ENCODE measurements at places on chromosomes 4 and X. TPM values are rescaled to one million over a fixed set of nuclear protein-coding genes. Genes with fewer than 3 reads are reported as not detected.

The KLHL4 gene
- total RNA-seq, result 3.3 TPM

The UCP1 gene
- not detected for total RNA-seq

The FAM241A gene
- 0.62 TPM for total RNA-seq

The STATH gene
- total RNA-seq, result not detected

The CSN1S1 gene
- not detected for total RNA-seq

The MAB21L2 gene
- not detected for total RNA-seq

The CLCN4 gene
- 16.8 TPM for total RNA-seq

The ARHGAP6 gene
- 0.28 TPM for total RNA-seq

The CPLX1 gene
- 0.64 TPM for total RNA-seq

The SCRG1 gene
- total RNA-seq, result not detected

The HSFX3 gene
- not detected for total RNA-seq

The HSFX2 gene
- total RNA-seq, result not detected

The HELT gene
- total RNA-seq, result not detected

The KLHL13 gene
- total RNA-seq, result 0.81 TPM

- no peak for DNase-seq
Observed at GRCh38 chrX:68999931-69000330, 165.3 kb downstream of the PJA1 start.

DNA sequence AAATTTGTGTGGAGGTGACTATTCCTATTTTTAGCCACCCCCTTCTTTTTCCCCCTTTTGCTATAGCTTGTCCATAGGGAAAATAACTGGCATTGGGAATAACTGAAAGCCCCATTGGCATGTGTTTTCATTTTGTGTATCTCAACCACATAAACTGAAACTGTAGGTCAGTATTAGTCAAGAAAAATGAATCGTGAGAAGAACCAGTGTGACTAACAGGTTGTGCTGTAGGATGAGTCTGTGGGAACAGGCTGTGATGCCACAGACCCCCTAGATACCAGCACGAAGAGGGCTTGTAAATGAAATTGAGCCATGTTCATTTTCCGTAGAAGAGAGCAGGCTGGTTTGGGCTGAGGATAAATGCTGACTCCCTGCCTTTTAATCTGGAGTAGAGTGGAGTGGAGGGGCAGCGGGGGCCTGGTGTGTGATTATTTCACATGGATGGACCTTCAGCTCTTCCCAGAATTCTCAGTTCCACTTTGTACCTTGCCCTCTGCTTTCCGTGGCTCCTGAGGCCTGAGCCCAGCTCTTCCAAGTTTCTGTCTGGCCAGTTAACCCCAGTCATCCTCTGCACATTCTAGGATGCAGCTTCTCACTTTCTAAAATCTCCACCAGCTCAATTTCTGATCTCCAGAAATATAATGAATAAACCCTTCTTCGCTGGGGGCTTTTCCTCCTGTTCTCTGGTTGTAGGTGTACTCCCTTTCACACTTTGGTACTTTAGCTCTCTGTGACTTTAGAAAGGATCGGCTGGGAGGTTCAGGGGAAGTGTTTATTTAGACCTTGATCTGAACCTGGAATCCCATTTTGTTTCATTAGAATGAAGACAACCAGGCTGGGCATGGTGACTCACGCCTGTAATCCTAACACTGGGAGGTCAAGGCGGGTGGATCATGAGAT is 37.3 kb downstream of the DCUN1D4 start:
- no peak for DNase-seq

- no peak for DNase-seq
Observed at GRCh38 chrX:74063426-74064155, 240.4 kb upstream of the ZCCHC13 start.

- peak; percentile 17 for DNase-seq
Observed at GRCh38 chr4:26779674-26780073, 81.0 kb upstream of the STIM2 start.

DNA sequence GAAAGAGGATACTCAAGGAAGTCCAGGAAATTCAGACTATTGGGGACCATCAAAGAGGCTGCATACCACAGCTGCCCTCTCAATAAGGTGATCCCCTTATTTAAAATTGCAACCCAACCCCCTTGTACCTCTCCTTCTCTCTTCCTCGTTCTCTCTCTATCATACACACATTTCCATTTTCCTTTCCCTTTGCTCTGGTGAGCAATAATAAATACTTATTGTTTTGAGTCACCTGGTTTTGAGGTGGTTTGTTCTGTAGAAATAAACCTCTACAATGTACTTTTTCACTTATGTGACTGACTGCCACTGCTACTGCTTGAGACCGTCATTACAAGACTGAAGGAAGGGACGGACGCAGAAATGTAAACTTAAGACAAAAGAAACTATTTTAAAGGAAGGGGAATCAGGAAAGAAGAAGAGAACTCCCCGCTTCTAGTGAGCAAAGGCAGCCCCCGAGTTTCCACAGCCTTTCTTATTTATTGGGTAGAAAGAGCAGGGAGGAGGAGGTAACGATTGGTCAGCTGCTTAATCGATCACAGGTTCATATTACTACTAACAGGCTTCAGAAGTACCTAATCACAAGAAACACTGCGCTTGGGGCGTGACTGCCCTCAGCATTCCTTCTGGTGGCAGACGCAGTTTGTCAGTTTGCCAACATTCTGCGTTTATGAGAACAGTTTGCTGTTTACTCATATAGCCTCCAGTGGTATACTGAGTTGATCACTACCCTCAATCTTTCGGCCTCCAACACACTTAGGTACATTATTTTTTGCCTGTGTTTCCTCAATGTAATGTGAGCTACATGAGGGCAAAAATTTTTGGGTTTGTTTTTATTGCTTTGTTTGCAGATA is 16.9 kb upstream of the TMEM165 start:
- DNase-seq, result peak; percentile 46

DNA sequence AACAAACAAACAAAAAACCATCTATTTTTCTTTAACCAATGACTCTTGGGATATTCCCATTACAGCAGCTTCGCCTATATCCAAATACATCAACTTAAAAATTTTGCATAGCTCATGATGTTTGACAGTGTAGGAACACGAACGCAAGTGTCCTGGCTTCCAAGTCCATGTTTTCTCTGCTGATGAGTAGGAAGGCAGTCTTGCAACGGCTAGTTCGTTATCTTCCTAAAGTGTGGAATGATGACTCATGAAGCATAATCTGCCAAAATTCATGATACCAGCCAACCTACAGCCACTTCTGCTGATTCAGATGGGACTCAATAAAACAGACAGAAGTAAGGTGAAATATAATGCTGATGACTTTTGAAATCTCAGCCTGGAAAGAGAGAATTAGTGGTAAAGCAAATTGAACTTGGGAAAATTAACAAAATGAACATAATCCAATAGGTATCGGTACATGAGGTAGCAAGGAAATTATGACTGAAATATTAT is 6.4 kb upstream of the SEPTIN11 start:
- DNase-seq, result peak; percentile 73

GRCh38 chr4:81723927-81724587 is 252.3 kb upstream of the RASGEF1B start:
- no peak for DNase-seq

DNA sequence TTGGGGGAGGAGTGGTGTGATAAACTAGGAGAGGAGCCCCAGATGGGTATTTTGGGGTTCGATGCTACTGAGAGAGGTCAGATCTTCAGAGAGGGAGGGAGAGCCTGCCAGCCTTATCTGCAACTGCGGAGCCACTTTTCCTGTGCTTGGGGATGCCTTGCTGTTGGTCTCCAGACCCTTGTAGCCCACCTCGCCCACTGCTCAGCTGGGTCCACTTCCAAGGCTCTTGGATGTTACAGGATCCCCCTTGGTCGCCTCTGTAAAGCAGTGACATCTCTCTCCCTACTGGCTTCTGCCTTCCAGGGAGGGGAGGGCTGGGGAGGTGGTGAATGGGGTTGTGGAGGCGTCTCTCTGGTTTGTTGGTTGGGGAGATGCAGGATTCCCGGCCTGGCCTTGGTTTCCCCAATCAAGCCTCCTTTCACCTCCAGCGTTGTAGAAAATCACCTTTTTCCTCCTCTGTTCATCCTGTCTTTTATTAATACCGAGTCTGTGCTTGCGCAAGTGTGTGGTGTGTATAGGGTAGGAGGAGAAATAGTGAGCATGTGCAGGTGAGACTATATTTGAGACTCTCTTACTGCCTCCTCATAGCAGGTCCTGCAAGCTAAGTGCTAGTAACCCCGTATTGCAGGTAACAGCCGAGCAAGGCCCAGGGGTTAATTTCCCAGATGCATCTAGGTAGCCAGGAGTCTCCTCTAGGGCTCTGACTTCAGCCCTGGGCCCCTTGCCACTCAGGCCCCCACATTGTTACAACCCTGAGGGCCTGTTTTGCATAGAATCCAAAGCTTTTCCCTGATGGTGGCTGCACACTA is 337.4 kb downstream of the ARHGAP10 start:
- no peak for DNase-seq

- peak; percentile 55 for DNase-seq
Observed at GRCh38 chrX:12210971-12211370, 72.7 kb downstream of the FRMPD4 start.

DNA sequence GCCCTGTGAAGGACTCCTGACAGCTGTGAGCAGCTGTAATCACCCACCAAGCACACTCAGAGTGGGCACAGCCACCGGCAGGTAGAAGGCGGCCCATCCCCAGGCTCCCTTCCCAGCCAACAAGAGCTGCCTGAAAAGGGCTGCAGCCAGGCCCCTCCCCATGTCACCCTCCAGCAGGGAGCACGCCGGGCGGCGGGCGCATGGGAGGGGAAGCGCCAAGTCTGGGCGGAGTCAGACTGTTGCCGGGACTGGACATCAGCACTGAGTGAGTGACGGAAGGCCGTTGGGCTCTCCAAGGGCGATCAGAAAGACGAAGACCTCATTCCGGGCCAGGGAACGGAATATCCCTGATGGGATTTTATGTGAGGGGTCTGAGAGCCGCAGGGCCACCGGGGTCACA is 82.1 kb downstream of the PPP2R2C start:
- no peak for DNase-seq

GRCh38 chrX:131752493-131753198 is 208.8 kb downstream of the OR13H1 start:
- DNase-seq, result no peak

DNA sequence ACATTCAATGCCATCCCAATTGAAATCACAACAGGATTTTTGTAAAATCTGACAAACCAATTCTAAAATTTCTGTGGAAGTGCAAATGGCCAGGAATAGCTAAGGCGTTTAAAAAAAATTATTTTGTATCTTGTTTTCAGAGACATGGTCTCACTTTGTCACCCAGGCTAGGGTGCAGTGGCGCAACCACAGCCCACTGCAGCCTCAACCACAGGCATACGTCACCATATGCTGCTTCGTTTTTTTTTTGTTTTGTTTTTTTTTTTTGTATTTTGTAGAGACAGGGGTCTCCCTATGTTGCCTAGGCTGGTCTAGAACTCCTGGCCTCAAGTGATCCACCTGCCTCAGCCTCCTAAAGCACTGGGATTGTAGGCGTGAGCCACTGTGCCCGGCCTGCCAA is 24.5 kb downstream of the ZNF41 start:
- no peak for DNase-seq

DNA sequence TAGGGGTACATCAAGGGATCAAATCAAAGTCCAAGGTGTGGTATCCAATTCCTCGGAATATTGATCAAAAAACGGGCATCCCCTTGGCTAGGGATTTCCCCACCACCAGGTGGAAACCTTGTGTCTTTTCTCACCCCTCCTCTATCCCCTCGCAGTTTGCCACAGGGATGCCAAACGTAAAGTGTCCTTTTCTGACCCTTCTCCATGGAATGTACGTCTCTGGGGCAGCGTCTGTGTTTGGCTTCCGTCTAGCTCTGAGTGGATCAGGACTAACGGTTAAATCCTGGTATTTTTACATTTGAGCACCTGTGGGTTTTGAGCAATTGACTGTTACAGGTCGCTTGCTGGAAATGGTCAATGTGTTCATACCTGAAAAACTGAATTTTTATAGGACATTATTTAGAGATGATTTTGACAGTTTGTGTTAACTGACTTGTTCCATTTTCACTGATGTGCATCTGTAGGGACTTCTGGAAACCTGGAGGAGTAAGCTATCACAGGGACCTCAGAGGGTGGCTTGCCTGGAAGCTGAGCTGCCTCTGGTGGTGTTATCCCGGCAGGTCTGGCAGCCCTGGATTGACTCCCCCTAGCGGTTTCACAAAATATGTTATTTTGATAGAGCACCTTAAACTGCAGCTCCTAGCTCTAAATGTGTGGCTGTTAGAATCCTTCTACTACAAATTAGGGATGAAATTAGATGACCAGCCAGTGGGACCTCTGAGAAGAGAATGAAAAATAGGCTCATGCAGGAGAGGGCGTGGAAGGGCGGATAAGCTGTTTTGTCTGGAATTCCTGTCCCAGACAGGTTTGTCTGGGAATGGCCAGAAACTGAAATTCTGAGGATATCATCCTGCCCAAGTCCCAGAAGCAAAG is 8.8 kb upstream of the MGST2 start:
- peak; percentile 74 for DNase-seq

- peak; percentile 63 for DNase-seq
Observed at GRCh38 chr4:6023731-6024130, 5.5 kb upstream of the C4orf50 start.

DNA sequence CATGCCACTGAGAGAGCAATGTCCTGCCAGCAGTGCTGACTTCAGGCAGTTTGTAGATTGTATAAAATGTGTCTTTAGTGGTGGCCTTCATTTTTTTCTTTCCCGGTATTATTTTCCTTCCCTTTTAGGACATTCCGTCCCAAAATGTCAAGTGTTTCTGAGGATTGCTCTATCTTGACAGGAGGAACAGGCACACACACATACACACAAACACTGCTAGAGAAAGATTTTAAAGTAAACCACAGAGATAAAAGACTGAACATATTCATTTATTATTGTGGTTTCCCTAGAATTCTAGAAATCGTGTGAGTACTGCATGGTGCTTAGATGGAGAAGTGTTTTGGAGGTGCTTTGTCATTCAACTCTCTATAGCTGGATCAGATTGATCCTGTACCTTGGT is 111.9 kb downstream of the GABRB1 start:
- no peak for DNase-seq

DNA sequence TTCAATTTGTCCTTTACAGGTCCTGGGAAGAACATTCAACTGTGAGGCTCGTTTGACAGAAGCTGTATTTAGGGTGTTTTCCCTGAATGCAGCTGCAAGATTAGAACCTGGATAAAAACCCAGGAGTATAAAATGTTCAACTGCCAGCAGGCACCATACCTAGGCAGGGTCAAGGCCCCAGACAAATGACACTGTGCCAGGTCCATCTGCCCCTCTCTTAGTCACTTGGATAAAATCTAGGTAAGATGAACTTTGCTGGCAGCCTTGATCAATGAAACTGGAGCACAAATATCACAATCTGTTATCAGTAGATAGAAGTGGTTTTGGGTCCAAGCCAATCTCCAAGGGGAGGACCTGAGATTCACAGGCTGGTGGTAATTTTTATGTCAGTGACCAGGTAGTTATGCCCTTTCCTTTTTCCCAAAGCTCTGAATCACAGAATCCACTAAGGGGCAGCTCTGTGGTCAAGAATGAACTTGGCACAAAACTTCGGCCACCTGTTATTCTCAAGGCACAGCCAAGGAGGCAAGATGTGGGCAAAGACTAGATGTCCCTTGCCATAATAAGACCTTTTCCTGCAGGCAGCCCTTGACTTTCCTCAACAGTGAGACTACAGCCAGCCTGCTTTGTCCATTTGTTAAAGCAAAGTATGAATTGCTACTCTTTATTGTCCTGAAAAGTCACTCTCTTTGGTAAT is 501.0 kb downstream of the PPARGC1A start:
- no peak for DNase-seq

- DNase-seq, result no peak
Observed at GRCh38 chrX:8632924-8633323, 99.0 kb downstream of the ANOS1 start.

GRCh38 chrX:16839852-16840460 is 30.2 kb downstream of the RBBP7 start:
- peak; percentile 87 for DNase-seq

- DNase-seq, result no peak
Observed at GRCh38 chr4:121148621-121149020, 15.5 kb downstream of the TNIP3 start.
